ENCODE measurements at places on chromosomes 5 and 9.

DNA sequence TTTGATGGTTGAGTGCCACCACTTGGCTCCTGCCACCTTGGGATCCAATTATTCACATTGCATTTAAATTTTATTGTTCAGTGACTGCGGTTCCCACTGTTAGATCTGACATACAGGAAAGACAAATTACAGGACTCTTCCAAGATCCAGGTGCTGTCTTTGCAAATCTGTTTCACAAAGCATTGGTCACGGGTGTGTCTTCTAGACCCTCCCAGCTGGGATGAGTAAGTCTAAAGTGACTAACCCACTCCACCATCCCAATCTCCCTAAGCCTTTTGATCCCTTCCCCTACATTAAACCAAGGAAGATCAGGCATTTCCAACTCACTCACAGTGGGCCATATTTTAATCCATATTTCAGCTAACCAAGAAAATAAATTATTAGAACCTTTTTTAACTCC lies 1016.3 kb upstream of the CTNND2 start:
- DNase-seq = no peak

DNA sequence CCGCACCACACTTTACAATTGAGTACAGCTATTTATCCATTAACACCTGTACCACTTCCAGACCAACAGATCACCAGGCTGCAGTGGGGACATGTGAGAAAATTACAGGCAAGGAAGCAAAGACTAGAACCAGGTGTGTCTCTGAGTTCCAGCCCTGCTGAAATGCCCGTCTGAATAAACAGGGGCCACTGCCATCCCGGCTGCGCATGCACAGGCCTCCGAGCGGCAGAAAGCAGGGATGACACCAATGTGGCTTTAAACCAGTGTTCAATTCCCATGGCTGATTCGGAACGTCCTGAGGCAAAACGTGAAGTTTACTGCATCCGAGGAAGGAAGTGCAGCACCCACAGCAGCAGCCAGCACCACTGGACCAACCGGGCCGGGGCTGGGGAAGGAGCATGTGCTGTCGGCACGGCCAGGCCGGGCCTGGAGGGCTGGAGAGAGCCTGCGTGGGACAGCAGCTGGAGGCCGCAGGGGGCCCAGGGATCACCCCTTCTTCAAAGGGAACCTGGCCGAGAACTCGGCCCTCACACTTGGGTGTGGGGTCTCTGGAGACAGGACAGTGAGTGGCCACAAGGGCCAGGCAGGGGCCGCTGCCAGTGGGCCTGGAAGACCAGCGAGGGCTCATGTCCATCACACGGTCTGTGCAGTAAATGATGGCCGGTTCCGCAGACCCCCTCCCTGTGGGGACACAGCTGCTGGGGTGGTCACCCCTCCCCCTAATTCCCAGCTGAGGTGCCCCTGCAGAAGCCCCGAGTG lies 33.0 kb upstream of the SLC12A7 start:
- DNase-seq = no peak

GRCh38 chr5:83069096-83069799 lies 7.9 kb downstream of the TMEM167A start:
- DNase-seq = no peak

DNA sequence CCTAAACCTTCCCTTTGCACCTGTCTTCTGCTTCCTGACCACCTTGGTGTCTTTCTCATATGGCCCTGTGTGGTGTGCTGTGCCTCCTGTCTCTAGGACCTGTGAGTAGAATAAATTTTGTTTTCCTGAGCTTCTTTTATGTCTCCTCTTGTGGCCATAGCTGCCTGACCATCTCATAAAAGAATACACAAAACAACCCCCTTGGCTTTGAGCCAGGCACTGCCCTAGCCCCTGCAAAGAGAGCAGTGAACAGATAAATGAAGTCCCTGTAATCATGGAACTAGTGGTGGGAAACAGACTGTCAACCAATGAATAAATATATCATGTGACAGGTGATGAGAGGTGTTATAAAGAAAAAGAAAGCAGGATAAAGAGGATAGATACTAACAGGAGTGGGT lies 485.1 kb downstream of the CSNK1G3 start:
- no peak for DNase-seq

DNA sequence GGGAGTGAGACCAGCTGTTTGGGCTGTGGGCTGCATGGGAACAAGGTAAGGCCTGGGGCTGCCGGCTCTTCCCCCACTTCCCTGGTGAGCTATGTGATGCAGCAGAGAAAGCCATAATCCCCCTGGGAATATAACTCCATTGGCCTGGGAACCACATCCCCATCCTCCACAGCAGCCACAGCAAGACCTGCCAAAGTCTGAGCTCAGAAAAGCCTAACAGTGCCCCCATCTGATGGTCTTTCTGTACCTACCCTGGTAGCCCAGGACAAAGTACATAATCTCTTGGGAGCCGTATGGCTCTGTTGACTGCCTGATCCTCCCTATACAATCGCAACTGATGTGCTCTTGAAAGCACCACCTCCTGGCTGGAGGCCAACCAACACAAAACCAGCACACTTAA lies 432.6 kb downstream of the CDH18 start:
- DNase-seq = no peak

GRCh38 chr5:168592014-168592368 lies 12.8 kb upstream of the PANK3 start:
- DNase-seq = no peak

All from CD4-positive, alpha-beta T cell treated with Interleukin-17A for 1 hour (primary cell).